ENCODE measurements at places on chromosomes 13 and 19.

DNA sequence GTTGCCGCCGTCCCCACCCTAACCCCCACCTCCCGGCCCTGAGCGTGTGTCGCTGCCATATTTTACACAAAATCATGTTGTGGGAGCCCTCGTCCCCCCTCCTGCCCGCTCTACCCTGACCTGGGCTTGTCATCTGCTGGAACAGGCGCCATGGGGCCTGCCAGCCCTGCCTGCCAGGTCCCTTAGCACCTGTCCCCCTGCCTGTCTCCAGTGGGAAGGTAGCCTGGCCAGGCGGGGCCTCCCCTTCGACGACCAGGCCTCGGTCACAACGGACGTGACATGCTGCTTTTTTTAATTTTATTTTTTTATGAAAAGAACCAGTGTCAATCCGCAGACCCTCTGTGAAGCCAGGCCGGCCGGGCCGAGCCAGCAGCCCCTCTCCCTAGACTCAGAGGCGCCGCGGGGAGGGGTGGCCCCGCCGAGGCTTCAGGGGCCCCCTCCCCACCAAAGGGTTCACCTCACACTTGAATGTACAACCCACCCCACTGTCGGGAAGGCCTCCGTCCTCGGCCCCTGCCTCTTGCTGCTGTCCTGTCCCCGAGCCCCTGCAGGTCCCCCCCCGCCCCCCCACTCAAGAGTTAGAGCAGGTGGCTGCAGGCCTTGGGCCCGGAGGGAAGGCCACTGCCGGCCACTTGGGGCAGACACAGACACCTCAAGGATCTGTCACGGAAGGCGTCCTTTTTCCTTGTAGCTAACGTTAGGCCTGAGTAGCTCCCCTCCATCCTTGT lies 6.4 kb downstream of the YIPF2 start:
- no peak for DNase-seq

DNA sequence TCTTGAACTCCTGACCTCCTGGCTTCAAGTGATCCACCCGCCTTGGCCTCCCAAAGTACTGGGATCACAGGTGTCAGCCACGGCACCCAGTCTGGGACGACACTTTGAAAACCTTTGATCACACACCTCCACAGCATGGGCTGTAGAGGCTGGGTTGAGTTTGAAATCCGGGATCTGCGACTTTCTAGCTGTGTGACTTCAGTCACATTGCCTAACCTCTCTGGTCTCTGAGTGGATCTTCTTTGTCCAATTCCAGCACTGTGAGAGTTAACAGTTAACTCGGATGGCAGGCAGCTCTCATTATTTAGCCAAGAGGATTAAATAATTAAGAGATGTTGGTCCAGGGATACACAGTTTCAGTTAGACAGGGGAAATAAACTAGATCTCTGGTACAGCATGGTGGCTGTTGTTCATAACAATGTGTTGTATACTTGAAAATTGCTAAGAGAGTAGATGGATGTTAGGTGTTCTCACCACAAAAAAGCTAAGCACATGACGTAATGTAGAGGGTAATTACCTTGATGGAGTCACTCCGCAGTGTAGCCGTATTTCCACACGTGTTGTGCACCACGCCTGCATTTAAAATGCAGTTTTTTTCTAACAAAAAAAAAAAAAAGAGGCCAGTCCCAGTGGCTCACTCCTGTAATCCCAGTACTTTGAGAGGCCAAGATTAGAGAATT lies 1.9 kb downstream of the GALP start:
- no peak for DNase-seq

- DNase-seq = no peak
These were observed 19.3 kb downstream of the PPP1R12C start for GRCh38 chr19:55097864-55098715.

DNA sequence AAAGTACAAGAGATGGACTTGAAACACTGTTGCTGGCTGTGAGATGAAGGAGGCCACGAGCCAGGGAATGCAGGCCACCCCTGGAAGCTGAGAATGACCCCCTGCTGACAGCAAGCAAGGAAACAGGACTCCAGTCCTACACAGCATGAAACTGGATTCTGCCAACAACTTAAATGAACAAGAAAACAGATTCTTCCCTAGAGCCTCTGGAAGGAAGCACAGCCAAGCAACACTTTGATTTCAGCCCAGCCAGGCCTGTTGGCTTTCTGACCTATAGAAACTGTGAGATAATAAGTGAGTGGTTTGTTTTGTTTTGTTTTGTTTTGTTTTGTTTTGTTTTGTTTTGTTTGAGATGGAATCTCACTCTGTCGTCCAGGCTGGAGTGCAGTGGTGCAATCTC lies 105.3 kb upstream of the CACNA1A start:
- DNase-seq = no peak

- DNase-seq = no peak
These were observed 38.7 kb upstream of the ZNF492 start for GRCh38 chr19:22595422-22595821.

DNA sequence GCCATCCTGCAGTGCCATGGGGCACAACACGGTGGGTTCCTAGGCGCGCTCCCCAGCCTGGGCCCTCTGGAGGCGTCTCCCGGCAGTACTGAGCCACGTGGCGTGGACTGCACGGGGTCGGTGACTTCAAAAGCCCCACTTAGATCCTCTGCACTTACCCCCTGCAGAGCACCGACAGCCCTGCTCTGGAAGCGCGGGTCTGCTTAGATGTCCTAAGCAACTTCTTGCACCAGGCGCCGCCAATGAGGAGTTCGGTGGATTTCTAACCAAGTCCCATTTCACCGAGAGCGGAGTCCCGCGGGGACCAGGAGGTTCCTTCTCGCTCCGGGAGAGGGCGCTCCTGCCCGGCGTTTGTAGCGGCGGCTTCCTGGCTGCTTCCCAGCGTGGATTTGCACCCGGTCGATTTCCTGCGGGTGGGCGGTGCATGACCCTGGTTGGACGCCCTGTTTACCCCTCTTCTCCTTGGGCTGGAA lies 25.2 kb upstream of the ZNF845 start:
- DNase-seq = peak; percentile 44

DNA sequence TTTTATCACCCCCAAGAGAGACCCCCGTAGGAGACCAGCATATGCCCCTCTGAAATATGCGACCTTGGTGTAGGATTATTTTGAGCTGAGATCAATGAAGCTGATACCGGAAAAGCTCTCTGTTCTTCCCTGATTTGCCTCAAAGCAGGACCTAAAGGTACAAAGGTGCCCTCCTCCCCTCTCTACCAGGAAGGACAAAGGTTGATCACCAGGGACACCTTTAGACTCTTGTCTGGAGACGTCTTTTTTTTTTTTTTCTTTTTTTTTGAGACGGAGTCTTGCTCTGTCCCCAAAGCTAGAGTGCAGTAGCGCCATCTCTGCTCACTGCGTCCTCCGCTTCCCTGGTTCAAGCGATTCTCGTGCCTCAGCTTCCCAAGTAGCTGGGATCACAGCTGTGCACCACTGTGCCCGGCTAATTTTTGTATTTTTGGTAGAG lies 792 bp upstream of the PEX11G start:
- DNase-seq = peak; percentile 33

GRCh38 chr13:75372517-75372916 lies 109.5 kb downstream of the TBC1D4 start:
- DNase-seq = peak; percentile 64

- DNase-seq = no peak
These were observed 11.3 kb downstream of the CEACAM21 start for GRCh38 chr19:41587101-41587837.

- no peak for DNase-seq
These were observed 639 bp downstream of the LENG1 start for GRCh38 chr19:54158812-54159351.

DNA sequence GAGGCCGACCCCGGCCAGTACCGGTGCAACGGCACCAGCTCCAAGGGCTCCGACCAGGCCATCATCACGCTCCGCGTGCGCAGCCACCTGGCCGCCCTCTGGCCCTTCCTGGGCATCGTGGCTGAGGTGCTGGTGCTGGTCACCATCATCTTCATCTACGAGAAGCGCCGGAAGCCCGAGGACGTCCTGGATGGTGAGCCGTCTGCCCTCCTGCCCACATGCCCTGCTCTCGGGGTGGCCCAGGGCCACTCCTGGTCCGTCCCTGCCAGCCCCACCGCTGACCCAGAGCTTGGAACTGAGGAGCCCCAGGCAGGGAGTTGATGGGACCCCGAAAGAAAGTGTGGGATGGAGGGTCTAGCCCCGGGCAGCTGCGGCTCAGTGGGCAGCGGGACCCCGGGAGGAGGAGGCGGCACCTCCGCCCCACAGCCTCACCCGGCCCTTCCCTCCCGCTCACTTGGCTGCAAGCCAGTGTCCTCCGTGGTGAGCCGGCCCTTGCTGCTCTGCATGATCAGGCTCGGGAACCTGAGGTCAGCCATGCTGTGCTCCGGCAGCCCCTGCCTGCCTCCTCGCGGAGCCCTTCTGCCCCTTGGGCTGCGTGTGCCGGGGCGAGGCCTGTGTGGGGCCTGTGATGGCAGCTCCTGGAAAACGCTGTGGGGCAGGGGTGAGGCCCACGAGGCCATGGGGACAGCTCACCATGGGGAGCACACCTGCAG lies 8.1 kb upstream of the HCN2 start:
- no peak for DNase-seq

GRCh38 chr19:5229778-5230335 lies 110.8 kb downstream of the PTPRS start:
- DNase-seq = peak; percentile 20

- DNase-seq = no peak
These were observed 14.4 kb downstream of the C3 start for GRCh38 chr19:6705931-6706632.

DNA sequence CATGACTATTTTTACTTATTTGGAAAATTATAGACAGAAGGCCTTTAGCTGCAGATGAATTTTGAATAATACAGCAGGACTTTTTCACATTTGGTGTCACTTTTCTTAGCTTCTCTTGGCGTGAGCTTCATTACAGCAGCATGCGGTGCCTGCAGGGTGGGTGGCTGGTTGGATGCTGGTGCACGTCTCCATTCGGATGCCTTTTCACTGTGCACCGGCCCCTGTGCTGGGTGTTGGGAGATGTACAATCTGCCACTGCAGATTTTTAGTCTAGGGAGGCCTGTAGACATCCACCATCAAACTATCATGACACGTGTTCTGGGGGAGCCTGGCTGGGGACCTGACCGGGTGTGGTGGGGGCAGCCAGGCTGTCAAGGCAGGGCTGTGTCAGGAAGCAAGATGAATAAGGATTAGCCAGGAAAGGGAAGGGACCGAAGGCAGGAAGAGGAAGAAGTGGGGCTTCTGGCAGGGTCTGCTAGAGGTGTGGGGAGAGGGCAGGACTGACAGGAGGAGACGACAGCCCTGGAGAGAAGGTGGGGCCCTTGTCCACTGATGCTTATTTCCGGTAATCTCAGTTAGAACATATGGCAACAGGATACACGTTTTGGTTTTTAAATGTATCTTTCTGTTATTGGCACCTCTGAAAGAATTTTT lies 88.8 kb downstream of the ARHGEF7 start:
- peak; percentile 77 for DNase-seq

- no peak for DNase-seq
These were observed 3.8 kb downstream of the WBP4 start for GRCh38 chr13:41065078-41065477.

- DNase-seq = no peak
These were observed 14.5 kb upstream of the ATP11A start for GRCh38 chr13:112675366-112675756.

GRCh38 chr13:30479154-30479882 lies 13.6 kb upstream of the HMGB1 start:
- DNase-seq = no peak

DNA sequence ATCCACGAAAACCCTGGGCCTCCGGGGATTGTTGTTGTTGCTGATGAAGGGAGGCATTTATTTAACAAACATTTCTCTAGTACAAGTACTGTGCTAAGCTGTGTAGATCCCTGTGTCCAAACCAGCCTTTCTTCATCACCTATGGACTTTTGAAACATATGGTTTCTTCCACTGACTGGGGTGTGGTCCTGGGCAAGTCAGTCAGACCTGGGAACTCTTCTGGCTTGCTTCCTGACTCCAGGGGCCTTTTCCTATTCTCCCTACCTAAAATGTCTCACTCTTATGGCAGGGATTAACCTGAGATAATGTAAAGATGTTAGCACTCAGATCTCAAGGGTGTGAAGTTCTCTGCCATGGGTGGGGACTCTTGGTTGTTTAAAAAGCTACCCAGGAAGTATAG lies 46.8 kb downstream of the EFNB2 start:
- DNase-seq = no peak

DNA sequence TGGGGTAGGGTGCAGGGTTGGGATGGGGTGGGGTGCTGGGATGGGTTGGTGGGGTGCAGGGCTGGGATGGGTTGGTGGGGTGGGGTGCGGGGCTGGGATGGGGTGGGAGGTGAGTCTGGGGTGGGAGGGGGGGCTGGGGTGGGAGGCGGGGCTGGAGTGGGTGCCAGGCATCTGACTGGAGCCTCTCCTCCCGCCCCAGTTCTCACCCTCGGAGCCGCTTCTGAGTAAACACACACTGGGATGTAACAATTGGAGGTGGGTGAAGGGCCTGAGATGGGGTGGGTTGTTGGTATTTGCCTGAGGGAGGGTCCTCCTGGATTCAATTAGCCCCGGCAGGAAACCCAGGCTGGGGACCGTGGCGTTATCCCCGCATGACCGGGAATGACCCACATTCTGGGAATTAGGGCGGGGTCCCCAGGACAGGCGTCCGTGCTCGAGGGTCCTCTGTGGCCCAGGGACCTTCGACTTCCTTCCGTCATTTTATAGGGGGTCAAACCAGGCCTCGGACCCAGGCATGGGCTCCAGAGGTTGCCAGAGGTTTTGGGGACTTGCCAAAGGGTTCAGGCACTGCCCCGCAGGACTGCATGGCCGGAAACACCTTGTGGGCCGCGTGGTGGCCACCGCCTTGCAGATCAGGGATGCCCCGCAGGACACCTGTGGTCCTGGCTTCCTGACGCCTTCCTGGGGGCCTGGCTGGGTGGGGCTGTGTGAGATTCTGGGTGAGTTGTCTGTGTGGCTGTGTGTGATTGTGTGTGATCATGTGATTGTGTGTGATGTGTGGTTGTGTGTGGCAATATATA lies 1.4 kb downstream of the TMPRSS9 start:
- no peak for DNase-seq

DNA sequence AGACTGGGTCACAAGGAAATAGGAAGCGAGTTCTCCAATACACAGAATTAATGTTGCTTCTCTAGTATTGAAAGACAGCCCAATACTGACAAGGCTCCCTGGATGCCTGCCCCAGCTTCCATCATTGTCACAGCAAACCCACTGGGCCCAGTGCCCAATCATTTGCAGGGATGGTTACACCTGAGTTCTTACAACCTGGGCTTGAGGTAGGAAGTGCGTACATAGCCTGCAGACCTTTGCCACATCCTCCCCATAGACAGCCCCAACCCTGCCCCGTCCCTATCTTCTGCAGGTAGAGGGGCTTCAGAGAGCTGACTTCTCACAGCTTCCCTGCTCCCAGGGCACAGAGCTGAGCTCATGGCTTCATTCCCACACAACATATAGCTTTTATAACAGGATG lies 108.1 kb upstream of the UBL3 start:
- no peak for DNase-seq

DNA sequence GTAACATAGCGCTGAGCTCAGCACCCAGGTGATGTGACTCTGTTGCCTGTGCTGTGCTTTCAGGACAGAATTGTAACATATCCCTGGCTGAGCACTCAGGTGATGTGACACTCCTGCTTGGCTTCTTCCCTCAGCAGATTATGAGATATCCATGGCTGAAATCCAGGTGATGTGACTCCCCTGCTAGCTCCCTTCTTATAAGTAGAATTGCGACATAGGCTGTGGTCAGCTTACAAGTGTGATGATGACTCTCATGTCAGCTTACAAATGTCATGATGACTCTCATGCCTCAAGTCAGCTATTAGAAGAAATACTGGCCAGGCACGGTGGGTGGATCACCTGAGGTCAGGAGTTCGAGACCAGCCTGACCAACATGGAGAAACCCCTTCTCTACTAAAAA lies 14.3 kb upstream of the ZNF429 start:
- no peak for DNase-seq

Data from brain (organoid and tissue), 16 donors.